Activated CD4-positive, alpha-beta T cell treated with anti-CD3 and anti-CD28 coated beads, Interleukin-2, amount 10 ng/mL, durations not matched to agents 24 days and 14 days (primary cell): ENCODE measurements at places on chromosomes 4 and X. TPM values are rescaled to one million over a fixed set of nuclear protein-coding genes. Genes with fewer than 3 reads are reported as not detected.

RNF128 gene
- total RNA-seq = not detected in 2 replicates

- no peaks in the 10 kb centered on the region for H3K27me3 ChIP-seq
- DNase-seq = no peak
- no peak overlapping the region for H3K4me3 ChIP-seq
- no peak overlapping the region for H3K27ac ChIP-seq
- no peaks in the 10 kb centered on the region for H3K4me1 ChIP-seq
- no peaks in the 10 kb centered on the region for H3K36me3 ChIP-seq
Observed at GRCh38 chr4:94833394-94833793, 75.6 kb downstream of the BMPR1B start.

DNA sequence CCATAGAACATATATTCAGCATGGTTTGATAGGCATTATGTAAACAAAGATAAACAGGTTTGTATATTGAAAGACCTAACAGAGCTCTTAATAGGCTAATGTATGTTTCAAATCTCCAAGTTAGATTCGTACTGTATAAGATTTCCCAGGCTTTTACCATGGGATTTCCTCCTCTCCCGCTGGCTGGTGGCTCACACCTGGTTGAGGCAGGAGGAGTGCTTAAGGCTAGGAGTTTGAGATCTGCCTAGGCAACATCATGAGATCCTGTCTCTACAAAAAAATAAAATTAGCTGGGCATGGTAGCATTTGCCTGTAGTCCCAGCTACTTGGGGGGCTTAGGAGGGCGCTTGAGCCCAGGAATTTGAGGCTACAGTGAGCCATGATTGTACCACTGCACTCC, 5.4 kb downstream of the CPE start:
- H3K4me3 ChIP-seq = no peak overlapping the region
- no peaks in the 10 kb centered on the region for H3K4me1 ChIP-seq
- no peak overlapping the region for H3K27ac ChIP-seq
- no peak for DNase-seq

DNA sequence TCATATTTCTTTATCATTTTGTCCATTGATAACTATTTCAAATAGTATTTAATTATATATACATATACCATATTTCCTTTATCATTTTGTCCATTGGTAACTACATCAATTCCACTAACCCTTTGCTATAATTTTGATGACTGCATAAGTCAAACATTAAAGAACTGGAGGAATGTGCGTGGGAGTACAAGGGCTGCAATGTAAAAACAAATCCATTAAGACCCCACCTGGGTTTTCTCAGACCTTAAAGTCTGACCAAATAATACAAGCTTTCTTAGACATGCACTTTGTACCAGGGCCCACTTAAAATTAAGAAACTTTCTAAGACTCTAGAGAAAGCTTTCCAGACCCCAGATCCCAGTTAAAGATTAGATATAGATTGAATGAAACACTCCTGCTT, 1622.4 kb upstream of the PCDH10 start:
- no peaks in the 10 kb centered on the region for H3K4me1 ChIP-seq
- H3K36me3 ChIP-seq = no peaks in the 10 kb centered on the region
- no peaks in the 10 kb centered on the region for H3K27me3 ChIP-seq
- no peak for DNase-seq
- H3K4me3 ChIP-seq = no peak overlapping the region

DNA sequence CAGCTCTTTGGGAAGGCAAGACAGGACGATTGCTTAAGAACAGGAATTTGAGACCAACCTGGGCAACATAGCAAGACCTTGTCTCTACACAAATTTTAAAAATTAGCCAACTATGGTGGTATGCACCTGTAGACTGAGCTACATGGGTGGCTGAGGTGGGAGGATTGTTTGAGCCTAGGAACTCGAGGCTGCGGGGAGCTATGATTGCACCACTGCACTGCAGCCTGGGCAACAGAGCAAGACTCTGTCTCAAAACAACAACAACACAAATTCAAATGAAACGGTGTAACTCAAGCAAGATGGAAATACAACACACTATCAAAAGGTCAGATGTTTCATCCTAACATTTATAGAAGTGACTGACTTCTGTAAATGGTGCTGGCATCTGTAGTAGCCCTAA, 37.1 kb downstream of the XG start:
- no peak overlapping the region for H3K27ac ChIP-seq
- no peaks in the 10 kb centered on the region for H3K4me1 ChIP-seq
- H3K36me3 ChIP-seq = no peaks in the 10 kb centered on the region
- no peaks in the 10 kb centered on the region for H3K27me3 ChIP-seq
- no peak overlapping the region for H3K4me3 ChIP-seq
- DNase-seq = no peak

DNA sequence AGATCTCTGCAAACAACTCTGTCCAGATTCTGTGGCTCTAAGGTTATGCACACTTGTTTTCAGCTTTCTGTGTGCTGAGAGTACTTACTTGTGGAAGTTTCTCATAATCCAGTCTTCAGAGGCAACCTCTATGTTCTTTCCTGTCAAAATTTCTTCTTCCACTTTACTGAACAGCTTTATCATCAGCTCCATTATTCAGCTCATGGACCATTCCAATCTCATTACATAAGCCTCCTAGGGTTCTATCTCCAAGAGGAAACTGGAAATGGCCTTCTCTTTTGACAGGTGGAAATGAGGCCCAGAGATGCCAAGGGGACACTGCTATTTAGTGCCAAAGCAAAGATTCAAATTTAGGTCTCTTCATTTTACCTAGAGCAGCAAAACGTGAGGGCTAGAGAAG, 61.3 kb downstream of the CHRDL1 start:
- DNase-seq = no peak
- H3K4me1 ChIP-seq = no peaks in the 10 kb centered on the region
- H3K36me3 ChIP-seq = no peaks in the 10 kb centered on the region

DNA sequence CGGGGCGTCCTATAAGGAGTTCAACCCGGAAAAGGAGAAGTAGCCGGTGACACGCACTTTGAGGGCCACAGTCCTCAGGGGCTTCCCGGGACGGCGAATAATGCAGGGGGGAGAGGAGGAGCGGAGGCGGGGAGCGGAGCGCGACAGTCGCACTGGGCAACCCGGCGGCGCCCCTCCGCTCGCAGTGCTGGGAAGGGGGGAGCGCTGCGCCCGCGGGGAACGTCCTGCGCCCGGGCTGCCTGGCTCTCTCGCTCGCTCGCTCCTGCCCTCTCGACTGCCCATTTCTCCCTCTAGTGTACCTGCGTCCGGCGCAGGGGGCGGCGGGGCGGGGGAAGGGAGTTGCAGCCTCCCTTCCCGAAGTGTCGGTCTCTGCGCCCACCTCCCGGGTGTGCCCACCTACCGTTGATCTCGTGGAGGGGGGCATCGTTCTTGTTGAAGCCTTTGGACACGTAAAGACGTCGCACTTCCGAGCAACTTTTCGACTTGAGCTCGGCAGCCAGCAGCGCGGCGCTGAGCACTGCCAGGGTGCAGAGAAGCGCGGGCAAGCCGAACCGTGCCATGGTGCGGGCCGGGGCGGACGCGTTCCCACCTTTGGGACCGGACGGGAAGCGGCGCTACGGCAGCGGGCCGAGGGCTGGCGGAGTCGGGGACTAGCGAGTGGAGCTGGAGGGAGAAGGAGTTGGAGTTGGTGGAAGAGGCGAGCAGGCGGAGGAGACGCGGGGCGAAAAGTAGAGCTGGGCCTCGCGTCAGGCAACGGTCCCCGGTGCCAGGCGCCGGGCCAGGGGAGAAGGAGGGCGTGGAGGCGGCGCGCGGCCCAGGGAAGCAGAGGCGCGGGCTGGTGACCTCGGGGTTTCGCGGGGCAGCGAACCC, 648 bp downstream of the GPC4 start:
- peaks cover 1% of the 10 kb centered on the region for H3K4me1 ChIP-seq
- no peak overlapping the region for H3K27ac ChIP-seq
- DNase-seq = peak; percentile 53

DNA sequence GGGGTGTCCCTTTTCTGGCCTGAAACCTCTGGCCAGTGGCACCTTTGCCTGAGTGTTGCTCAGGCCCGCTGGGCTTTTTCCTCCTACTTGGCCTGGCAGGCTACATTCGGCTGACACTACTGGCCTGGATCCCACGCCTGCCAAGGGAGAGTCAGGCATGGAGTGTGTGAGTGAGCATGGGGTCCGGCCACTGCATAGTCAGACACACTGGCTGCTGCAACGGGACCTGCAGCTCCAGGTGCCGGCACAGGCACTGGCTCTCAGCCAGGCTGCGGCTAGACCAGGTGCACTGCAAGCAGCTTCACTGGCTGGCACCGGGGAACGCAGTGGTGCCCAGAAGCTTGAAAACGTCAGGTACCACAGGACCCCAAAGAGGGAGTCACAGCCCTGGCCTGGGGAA, 434.9 kb downstream of the ARHGAP24 start:
- H3K27me3 ChIP-seq = no peaks in the 10 kb centered on the region
- DNase-seq = no peak
- H3K36me3 ChIP-seq = no peaks in the 10 kb centered on the region
- H3K4me1 ChIP-seq = no peaks in the 10 kb centered on the region
- H3K27ac ChIP-seq = no peak overlapping the region

- H3K27ac ChIP-seq = no peak overlapping the region
- peak overlapping the region; percentile 8 for H3K4me3 ChIP-seq
- H3K27me3 ChIP-seq = no peaks in the 10 kb centered on the region
- H3K36me3 ChIP-seq = peaks cover 26% of the 10 kb centered on the region
Observed at GRCh38 chrX:19673375-19674040, 158.2 kb upstream of the MAP3K15 start.

RFC1 gene
- 81.6 and 83.0 TPM in 2 replicates for total RNA-seq

- H3K4me3 ChIP-seq = no peak overlapping the region
- peaks cover 84% of the 10 kb centered on the region for H3K27me3 ChIP-seq
- no peak overlapping the region for H3K27ac ChIP-seq
Observed at GRCh38 chr4:173503330-173504180, 26.5 kb downstream of the HAND2 start.

TSC22D3 gene
- 17.4 and 18.2 TPM in 2 replicates for total RNA-seq

DNA sequence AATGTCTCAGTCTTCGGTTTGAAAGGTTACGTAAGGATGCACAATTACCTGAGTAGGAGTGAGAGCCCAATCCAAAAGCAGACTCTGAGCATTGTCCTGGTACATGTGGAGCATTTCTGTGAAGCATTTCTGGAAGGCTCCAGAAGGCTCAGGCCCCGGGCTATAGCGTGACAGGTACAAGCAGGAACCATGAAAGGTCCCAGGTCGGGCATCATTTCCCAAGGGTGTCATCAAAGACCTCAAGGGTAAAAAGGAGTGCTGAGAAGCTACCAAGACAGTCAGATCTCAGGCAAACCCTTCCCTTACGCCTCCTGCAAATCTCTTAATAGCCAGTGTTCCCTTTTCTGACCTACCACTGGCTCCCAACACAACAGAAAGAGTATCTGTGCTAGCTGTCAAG, 30.8 kb downstream of the GPC4 start:
- H3K27ac ChIP-seq = no peak overlapping the region
- peaks cover 4% of the 10 kb centered on the region for H3K27me3 ChIP-seq
- H3K4me3 ChIP-seq = no peak overlapping the region

GRCh38 chr4:26075583-26075982, 161.6 kb downstream of the SMIM20 start:
- H3K36me3 ChIP-seq = peaks cover 40% of the 10 kb centered on the region
- peak overlapping the region; percentile 98 for H3K27ac ChIP-seq

DNA sequence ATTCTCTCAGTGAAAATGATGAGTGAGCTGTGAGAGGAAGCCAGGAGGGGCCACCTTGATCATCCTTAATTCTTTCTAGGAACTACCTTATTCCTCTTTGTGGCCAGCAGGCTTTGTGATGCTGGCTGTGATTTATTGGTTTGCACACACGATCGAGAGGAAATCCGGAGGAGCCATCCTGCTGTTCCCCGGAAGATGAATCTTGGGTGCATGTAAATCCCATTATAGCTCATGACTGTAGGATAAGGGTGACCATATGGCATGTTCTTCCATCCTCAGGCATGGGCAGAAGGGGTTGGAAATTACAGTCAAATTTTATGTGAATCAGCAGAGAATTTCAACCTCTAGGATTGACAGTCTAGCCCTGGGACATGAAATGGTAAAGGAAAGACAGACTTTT, 254.5 kb downstream of the UNC5C start:
- no peak overlapping the region for H3K4me3 ChIP-seq
- H3K36me3 ChIP-seq = no peaks in the 10 kb centered on the region
- DNase-seq = no peak
- H3K4me1 ChIP-seq = peaks cover 15% of the 10 kb centered on the region

DNA sequence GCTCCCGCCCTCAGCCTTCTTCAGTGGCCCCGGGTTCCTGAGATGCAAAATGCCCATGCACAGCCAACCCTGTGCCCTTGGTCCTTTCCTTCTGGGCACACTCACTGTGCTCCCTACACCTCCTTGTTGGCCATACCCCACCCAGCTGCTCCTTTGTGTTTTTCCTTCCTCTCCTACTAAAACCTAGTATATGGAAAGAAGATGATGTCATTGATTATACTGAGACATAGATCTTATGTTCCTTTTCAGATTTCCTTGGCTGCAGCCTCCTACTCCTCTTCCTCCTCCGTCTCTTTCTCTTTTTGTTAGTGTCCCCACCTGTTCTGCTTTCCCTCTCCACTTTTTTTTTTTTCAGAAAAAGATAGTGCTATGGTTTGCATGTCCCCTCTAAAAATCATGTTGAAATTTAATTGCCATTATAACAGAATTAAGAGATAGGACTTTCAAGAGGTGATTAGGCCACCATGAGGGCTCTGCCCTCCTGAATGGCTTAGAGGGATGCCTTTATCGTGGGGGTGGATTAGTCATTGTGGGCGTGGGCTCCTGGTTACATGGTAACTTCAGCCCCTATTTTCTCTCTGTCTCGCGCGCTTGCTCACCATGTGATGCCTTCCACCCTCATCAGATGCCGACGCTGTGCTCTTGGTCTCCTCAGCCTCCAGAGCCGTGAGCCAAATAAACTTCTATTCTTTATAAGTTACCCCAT, 254.9 kb upstream of the GATB start:
- peaks cover 2% of the 10 kb centered on the region for H3K36me3 ChIP-seq
- no peak for DNase-seq
- peaks cover 4% of the 10 kb centered on the region for H3K27me3 ChIP-seq
- peaks cover 40% of the 10 kb centered on the region for H3K4me1 ChIP-seq
- no peak overlapping the region for H3K27ac ChIP-seq

- no peaks in the 10 kb centered on the region for H3K27me3 ChIP-seq
- no peaks in the 10 kb centered on the region for H3K36me3 ChIP-seq
- no peaks in the 10 kb centered on the region for H3K4me1 ChIP-seq
- no peak overlapping the region for H3K27ac ChIP-seq
Observed at GRCh38 chr4:83961575-83961974, 425.7 kb downstream of the GPAT3 start.

- no peak for DNase-seq
- H3K27me3 ChIP-seq = no peaks in the 10 kb centered on the region
- H3K36me3 ChIP-seq = peaks cover 19% of the 10 kb centered on the region
- H3K27ac ChIP-seq = no peak overlapping the region
- H3K4me3 ChIP-seq = peak overlapping the region; percentile 12
- H3K4me1 ChIP-seq = peaks cover 37% of the 10 kb centered on the region
Observed at GRCh38 chr4:146178126-146178525, 2.6 kb downstream of the LSM6 start.

GRCh38 chr4:182642831-182643230, 274.4 kb downstream of the DCTD start:
- no peaks in the 10 kb centered on the region for H3K36me3 ChIP-seq
- H3K27ac ChIP-seq = no peak overlapping the region
- no peak for DNase-seq
- H3K4me3 ChIP-seq = no peak overlapping the region
